Activated CD4-positive, alpha-beta T cell treated with anti-CD3 and anti-CD28 coated beads, Interleukin-2, amount 10 ng/mL, durations not matched to agents 7 days and 5 days (primary cell): ENCODE measurements at places on chromosomes 6 and 20.
A peak's percentile ranks its signal among the peaks of the same experiment; 100 is the strongest.

DNA sequence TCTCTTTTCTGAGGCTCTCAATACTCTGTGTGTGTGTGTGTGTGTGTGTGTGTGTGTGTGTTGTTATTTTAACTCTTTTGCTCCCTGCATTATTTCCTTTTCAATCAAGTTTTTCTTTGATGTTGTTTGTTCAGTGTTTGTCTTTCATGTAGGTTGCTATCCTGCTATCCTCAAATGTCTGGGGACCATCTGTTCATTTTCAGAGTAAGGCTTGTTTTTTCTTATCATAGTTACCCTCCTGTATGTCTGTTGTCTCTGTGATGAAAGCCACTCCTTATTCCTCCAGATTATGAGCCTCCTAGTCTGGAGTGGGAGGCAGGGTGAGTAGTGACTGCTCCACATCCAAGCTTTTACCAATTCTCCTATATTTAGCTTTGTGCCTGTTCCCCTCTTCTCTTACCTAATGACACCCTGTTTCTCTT lies 9.2 kb downstream of the ENPP3 start:
- no peak for DNase-seq

- no peak for DNase-seq
Measured at GRCh38 chr6:53752440-53752839, 42.4 kb upstream of the LRRC1 start.

DNA sequence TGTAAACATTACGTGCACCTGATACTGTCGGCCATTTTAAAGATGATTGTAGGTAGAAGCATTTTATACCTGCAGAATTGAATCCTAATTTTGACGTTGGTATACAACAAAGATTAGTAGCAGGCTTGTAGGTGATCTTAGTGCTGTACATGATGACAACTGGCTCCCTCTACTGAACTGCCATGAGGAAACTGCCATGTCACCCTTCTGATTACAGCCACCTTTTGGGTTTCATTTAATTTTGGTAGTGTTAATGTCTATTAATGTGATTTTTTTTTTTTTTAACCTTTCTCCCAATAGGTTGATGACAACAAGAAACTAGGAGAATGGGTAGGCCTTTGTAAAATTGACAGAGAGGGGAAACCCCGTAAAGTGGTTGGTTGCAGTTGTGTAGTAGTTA lies 2.3 kb downstream of the RPS12 start:
- no peak for DNase-seq

DNA sequence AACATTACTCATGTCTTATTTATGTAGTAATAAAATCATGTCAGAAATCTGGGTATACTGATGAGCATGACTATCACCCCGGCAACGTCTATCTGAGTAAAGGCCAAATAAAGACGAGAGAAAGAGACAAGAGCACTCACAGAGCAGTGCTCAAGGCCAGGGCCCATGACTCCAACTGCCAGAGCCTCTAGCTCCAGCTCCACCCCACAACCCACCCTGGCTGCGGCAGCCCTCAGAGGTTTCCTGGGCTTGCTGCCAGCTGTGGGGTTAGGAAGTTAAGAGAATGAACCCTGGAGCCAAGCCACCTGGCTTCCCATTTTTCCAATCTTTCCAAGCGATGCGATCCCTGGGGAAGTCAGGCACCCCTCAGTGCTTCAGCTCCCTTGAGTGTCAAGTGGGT lies 92.0 kb upstream of the PAX1 start:
- no peak for DNase-seq

- no peak for DNase-seq
Measured at GRCh38 chr6:4318321-4318720, 182.9 kb upstream of the ECI2 start.

DNA sequence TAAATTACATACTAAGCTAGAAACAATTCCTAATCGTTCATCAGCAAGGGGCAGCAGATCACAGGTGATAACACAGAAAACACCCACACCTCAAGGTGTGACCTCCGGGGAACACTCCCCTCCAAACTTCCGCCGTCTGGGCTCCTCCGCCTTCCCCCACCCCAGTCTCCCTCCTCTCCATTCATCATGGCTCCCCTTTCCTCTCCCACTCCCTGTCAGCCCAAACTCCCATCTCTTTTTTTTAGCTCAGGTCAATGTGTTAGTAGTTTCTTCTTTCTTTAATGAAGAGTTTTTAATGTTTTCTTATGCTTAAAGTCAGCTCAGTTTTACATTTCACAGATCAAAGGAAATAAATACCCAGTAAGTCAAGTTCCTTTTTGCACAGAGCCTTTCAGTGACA lies 20.7 kb downstream of the CNKSR3 start:
- DNase-seq: no peak

DNA sequence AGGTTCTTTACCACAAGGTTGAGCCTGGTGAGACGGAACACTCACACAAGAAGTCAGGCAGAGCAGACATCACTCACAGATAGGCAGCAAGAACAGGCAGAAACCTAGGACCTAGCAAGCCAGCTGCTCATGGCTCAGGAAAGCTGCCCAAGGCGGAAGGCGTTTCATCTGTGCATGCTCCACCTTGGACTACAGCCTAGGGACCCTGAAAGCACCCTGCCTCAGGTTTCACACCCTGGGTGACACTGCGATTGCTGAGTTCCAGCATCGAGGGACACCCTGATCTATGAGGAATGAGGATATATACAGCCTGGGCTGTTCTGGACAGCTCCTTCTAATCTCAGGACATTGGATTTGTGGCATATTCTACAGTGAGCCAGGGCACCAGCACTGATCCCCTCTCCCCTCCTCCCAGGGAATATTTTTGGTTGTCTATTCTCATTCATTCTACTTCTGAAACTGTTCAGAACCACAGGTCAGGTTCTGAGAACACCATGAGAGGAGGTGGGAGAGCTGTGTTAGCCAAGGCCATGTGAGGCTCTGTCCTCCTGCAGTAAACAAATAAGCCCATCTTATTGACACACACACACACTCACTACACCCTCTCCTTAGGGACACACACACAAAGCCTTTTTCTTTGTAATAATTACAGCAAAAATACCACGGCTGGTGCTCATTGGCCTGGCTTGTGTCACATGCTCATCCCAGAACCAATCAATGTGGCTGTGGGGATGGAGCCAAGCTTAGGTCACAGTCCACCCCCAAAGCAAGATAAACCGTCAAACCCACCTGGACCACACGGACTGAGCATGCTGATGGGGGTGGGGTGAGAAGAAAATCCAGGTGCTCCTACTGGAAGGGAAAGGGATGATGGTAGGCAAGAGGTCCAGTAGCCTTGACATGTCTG lies 26.3 kb upstream of the PMEPA1 start:
- DNase-seq: no peak

- DNase-seq: no peak
Measured at GRCh38 chr6:85580118-85580877, 13.4 kb downstream of the SNX14 start.

GRCh38 chr6:20118892-20119291 lies 93.4 kb downstream of the MBOAT1 start:
- DNase-seq: no peak

DNA sequence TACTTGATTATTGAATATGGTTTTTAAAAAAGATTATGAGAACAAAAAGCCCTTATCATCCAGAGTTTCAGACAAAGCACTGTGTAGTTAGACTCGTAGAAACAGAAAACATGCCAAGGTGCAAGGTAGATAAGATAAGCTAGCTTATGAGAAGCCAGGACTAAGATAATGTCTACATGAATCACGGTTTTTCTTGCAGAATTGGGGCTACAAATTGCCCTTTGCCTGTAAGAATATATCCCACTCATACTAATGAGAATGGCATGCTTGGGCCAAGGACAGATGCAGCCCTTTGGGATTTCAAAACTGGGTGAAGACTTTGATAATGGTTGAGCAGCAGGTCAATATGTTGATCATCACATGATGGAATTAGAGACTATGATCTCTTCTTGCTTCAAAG lies 165.3 kb upstream of the PREP start:
- no peak for DNase-seq

- no peak for DNase-seq
Measured at GRCh38 chr6:35192301-35192860, 21.4 kb upstream of the SCUBE3 start.

- no peak for DNase-seq
Measured at GRCh38 chr6:98516866-98517265, 317.5 kb upstream of the POU3F2 start.

- DNase-seq: no peak
Measured at GRCh38 chr20:3735768-3736167, 3.3 kb downstream of the HSPA12B start.

GRCh38 chr6:164344801-164345291 lies 930.3 kb downstream of the QKI start:
- DNase-seq: no peak

DNA sequence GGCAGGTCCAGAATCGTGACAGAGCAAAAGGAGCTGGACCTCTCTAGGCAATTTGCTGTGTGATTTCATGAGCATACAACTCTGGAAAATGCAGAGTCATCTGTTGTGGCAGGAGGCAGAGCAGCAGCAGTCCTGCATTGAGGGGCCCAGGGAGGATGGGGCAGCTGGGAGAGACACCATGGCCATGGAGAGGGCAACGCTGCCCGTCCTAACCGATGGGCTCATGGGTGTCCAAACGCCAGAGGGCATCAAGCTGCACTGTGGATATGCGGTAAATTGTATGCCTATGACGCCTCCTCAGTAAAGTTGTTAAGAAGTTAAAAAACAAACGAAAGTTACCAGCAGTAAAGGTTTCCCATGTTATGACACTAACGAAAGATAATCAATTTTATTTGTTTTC lies 42.2 kb upstream of the DACT2 start:
- DNase-seq: no peak

GRCh38 chr6:41560431-41561192 lies 14.4 kb downstream of the FOXP4 start:
- DNase-seq: peak; percentile 86

- no peak for DNase-seq
Measured at GRCh38 chr20:36377348-36378326, 71.5 kb downstream of the DLGAP4 start.

GRCh38 chr6:31862344-31863235 lies at the start of gene NEU1:
Gene NEU1, minus strand, starts transcription at chr6:31862821. Its CDS starts 45 bp downstream, at chr6:31862776.
- DNase-seq: peak; percentile 100

GRCh38 chr20:38728911-38729642 lies 4.8 kb downstream of the SLC32A1 start:
- DNase-seq: no peak

DNA sequence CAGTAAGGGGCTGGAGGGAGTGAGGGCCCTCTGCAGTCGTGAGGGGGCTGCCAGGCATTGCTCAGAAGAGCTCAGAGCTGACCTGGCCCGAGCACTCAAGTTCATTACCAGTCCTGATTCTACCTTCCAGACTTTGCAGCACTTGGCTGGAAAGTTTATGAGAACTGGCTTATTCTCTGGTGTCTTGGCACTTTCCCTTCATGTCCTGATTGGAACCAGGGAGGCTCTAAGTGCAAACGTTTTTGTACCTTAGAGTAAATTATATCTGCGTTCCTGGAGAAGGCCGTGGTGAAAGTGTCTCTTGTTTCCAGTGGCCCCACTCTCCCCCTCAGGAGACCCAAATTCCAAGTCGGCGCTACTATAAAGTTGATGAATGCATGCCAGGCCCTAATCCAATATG lies 402.3 kb downstream of the CDC5L start:
- DNase-seq: no peak

DNA sequence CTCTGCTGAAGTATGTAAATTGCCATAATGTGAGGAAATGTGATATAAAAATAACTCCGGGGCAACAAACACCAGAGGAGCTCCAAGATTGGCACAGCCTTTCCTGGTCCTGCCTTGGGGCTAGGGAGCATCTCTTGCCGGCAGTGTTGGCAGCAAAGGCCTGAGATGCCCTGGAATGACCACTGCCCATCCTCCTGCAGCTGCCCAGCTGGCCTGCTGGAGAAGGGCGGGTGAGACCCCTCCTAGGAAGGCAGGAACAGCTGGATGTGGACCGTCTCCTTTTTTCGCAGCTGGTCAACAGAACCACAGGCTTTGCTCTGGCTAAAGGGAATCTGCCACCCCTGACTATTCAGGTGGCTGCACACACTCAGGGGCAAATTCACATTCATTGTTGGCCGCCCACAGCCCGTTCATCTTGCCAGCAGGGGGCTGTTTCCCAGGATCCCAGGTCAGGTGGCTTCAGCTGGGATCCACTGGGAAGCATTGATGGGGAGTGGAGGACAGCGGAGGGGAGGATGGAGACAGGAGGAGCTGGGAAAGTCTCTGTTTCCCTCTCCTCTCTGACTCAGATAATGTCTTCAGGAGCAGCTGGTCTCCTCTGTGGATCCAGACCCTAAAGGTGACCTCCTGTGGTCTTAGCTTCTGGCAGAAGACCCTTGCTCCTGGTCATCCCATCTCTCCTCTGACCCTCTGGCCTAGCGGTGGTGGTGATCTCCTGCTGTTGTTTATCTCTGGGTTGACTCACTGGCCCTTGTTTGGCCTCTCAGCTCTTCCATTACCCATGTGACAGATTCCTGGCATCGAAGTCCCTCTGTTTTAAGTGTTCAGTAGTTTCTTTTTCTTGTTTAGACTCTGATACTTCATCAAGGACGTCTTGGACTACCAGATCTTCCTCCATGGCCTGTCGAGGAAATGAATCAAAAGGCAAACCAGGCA lies 336.7 kb downstream of the DHX35 start:
- no peak for DNase-seq

GRCh38 chr6:99592900-99593299 lies 13.7 kb upstream of the PRDM13 start:
- no peak for DNase-seq

- DNase-seq: no peak
Measured at GRCh38 chr6:12350644-12351170, 60.5 kb downstream of the EDN1 start.

DNA sequence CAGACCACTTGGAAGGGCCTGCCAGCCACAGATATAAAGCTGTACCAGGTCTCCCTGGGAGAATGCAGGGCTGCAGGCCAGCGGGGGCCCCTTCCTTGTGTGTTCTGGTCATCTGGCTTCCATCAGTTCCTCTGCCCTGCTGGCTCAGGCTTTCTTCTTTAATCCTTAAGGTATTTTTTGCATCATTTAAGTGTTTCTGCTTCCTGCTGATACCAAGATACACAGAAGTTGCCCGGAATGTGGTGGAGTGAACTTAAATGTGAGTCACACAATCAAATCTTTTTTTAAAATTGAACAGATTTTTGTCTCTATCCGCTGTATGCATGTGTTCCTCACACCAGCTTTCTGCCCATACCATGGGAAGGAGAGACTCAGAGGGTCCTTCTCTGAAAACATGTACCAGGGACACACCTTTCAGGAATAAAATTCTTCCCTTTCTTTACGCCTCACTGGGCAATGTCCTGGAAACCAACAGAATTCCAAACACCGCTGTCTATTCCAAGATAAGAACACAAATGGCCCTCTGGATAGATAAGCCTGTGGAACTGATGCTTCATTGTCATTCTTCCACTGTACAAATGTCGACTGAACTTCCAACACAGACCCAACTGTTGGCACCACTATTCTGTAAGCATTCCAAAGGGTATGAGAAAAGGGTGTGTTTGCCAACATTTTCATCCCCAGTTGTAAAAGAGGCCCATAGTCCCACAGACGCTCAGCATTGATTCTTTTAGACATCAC lies 206.2 kb upstream of the MYLIP start:
- no peak for DNase-seq
